ENCODE measurements at places on chromosomes 4 and X. TPM values are rescaled to one million over a fixed set of nuclear protein-coding genes. Genes with fewer than 3 reads are reported as not detected.

PGAM4 gene
- not detected for total RNA-seq

- H3K27me3 ChIP-seq: no peaks in the 10 kb centered on the region
- no peaks in the 10 kb centered on the region for H3K4me1 ChIP-seq
- DNase-seq: no peak
- no peak overlapping the region for H3K27ac ChIP-seq
These were observed 466.0 kb downstream of the DMD start for GRCh38 chrX:32745323-32745722.

GPR173 gene
- total RNA-seq: 1.0 TPM

GRCh38 chr4:115219862-115220261 is 106.4 kb upstream of the NDST4 start:
- no peak overlapping the region for H3K4me3 ChIP-seq
- no peak overlapping the region for H3K27ac ChIP-seq
- H3K4me1 ChIP-seq: no peaks in the 10 kb centered on the region
- no peaks in the 10 kb centered on the region for H3K36me3 ChIP-seq
- no peaks in the 10 kb centered on the region for H3K27me3 ChIP-seq

SORBS2 gene
- total RNA-seq: 235 TPM

GRCh38 chr4:87601361-87601760 is 7.0 kb upstream of the DSPP start:
- no peaks in the 10 kb centered on the region for H3K4me1 ChIP-seq
- no peaks in the 10 kb centered on the region for H3K27me3 ChIP-seq
- H3K4me3 ChIP-seq: no peak overlapping the region
- H3K27ac ChIP-seq: no peak overlapping the region
- no peaks in the 10 kb centered on the region for H3K36me3 ChIP-seq
- DNase-seq: no peak

DNA sequence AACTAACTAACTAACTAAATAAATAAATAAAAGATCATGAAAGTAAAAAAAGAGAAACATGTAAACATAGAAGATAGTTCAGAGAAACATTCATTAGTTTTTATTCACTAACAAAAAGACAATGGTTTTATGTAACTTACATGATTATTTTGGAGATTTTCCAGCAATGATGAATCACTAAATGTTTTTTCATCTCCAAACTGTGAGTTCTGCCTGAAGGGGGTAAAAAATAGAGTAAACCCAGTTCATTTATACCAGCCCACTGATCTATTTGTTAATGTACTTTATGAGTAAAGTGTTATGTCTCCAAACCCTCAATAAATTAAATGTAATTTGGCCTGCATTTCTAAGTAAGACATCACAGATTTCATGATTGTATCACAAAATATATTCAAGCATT is 101.1 kb downstream of the ATP8A1 start:
- no peaks in the 10 kb centered on the region for H3K4me1 ChIP-seq
- no peak for DNase-seq
- no peaks in the 10 kb centered on the region for H3K27me3 ChIP-seq

CENPVL2 gene
- not detected for total RNA-seq

GRCh38 chr4:52933738-52934137 is 71.6 kb downstream of the RASL11B start:
- no peaks in the 10 kb centered on the region for H3K4me1 ChIP-seq
- no peaks in the 10 kb centered on the region for H3K27me3 ChIP-seq
- H3K27ac ChIP-seq: no peak overlapping the region
- no peak for DNase-seq
- no peak overlapping the region for H3K4me3 ChIP-seq

GRCh38 chrX:102950908-102951866 is 14.1 kb downstream of the RAB40AL start:
- H3K4me3 ChIP-seq: peak overlapping the region; percentile 31
- H3K36me3 ChIP-seq: no peaks in the 10 kb centered on the region
- no peak overlapping the region for H3K27ac ChIP-seq
- H3K27me3 ChIP-seq: no peaks in the 10 kb centered on the region
- H3K4me1 ChIP-seq: peaks cover 7% of the 10 kb centered on the region

DNA sequence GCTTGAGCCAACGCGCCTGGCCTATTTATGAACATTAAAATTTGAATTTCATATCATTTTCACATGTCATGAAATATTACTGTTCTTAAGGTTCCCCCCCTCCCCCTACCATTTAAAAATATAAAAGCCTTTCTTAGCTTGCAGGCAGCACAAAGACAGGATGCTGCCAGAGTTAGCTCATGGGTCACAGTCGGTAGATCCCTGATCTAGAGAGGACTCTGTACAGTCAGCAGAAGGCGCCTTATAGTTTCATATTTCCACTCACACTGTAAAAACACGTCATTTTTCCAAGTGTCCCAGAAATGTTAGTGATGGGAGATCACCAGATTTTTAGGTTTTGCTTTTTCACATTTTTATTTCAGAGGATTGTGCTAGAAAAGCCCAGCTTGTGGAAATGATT is 12.2 kb downstream of the NOCT start:
- no peaks in the 10 kb centered on the region for H3K36me3 ChIP-seq
- DNase-seq: no peak
- peaks cover 29% of the 10 kb centered on the region for H3K4me1 ChIP-seq
- no peak overlapping the region for H3K4me3 ChIP-seq
- H3K27ac ChIP-seq: no peak overlapping the region
- no peaks in the 10 kb centered on the region for H3K27me3 ChIP-seq

GRCh38 chr4:7838136-7838782 is 101.4 kb downstream of the AFAP1 start:
- H3K4me1 ChIP-seq: no peaks in the 10 kb centered on the region
- H3K4me3 ChIP-seq: no peak overlapping the region
- no peak overlapping the region for H3K27ac ChIP-seq
- no peaks in the 10 kb centered on the region for H3K27me3 ChIP-seq
- DNase-seq: no peak

- no peak overlapping the region for H3K27ac ChIP-seq
- no peak overlapping the region for H3K4me3 ChIP-seq
- no peak for DNase-seq
- H3K36me3 ChIP-seq: no peaks in the 10 kb centered on the region
- H3K27me3 ChIP-seq: no peaks in the 10 kb centered on the region
These were observed 132.6 kb downstream of the PACRGL start for GRCh38 chr4:20832826-20833225.

PHOX2B gene
- total RNA-seq: not detected

GRCh38 chr4:168486912-168487281 is 6.6 kb upstream of the DDX60L start:
- no peak overlapping the region for H3K4me3 ChIP-seq
- no peak for DNase-seq
- H3K27ac ChIP-seq: no peak overlapping the region
- no peaks in the 10 kb centered on the region for H3K36me3 ChIP-seq
- H3K27me3 ChIP-seq: no peaks in the 10 kb centered on the region
- no peaks in the 10 kb centered on the region for H3K4me1 ChIP-seq

- peak within 1 kb of the TSS; percentile 45 for H3K4me3 ChIP-seq
- H3K27me3 ChIP-seq: no peaks in the 10 kb centered on the region
- peak within 1 kb of the TSS; percentile 61 for H3K27ac ChIP-seq
- H3K4me1 ChIP-seq: no peaks in the 10 kb centered on the region
- DNase-seq: peak; percentile 58
These were observed at the start of gene ARMCX4 for GRCh38 chrX:101485212-101485949. Gene ARMCX4 (plus strand): TSS chrX:101485456. CDS start chrX:101488590, 3,134 bp downstream.

DNA sequence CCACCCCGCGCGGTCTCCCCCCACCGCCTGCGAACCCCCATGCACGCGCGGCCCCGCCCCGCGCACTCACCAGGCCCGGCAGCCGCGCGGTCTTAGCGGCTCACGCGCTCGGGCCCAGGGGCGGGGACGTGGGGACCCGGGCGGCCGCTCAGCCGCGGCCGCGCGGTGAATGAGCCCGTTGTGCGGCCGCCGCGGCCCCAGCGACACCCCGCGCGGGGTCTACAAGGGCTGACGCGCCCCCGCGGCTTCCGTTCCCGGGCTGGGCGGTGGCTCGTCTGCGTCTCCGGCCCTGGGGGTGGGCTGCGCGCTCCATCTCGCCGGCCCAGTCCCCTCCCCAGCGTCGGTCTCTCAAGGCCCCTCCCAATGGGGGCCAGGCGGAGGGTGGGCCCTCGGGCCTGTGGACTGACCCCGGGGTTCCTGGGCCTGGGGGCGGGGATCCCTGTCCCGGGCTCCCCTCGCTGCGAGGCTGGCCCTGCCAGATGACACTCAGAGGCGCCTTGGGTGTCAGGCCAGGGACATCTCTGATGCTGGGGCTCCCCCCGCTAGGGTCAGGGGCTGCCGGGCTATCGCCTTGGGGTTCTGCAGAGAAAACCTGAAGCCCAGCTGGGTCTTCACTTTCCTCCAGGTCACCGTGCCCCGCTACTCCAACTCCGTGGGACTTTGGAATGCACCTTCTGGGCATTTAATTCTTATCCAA is 4.3 kb upstream of the SLC26A1 start:
- peak overlapping the region; percentile 22 for H3K27ac ChIP-seq
- H3K27me3 ChIP-seq: peaks cover 8% of the 10 kb centered on the region
- H3K36me3 ChIP-seq: no peaks in the 10 kb centered on the region
- peak overlapping the region; percentile 39 for H3K4me3 ChIP-seq

DNA sequence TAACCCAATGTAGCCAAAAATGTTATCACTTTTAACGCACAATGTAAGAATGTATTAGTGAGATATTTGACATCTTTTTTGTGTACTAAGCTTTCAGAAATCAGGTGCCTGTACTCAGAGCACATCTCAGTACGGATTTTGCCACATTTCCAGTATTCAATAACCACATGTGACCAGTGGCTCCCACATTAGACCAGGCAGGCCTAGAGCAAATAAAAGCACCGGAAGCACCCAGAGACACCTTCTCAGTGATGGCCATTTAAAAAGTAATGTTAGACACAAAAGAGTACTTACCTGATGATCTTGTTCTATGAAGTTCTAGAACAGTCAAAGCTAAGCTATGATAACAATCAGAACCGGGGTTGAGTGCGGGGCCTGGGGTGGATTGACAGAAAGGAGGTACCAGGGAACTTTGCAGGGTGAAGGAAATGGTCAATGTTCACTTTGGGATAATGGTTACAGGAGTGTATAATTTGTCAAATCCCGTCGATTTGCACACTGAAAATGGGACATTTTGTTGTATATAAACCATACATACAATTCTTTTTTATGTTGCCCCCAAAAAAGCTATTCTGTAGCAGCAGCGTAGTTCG is 1.2 kb downstream of the CTPS2 start:
- H3K4me1 ChIP-seq: peaks cover 7% of the 10 kb centered on the region
- H3K36me3 ChIP-seq: no peaks in the 10 kb centered on the region
- no peak for DNase-seq
- peak overlapping the region; percentile 83 for H3K4me3 ChIP-seq

GRCh38 chrX:111615227-111615626 is 65.7 kb upstream of the ALG13 start:
- H3K27me3 ChIP-seq: no peaks in the 10 kb centered on the region
- DNase-seq: no peak
- H3K27ac ChIP-seq: no peak overlapping the region
- H3K4me1 ChIP-seq: no peaks in the 10 kb centered on the region
- no peaks in the 10 kb centered on the region for H3K36me3 ChIP-seq
- no peak overlapping the region for H3K4me3 ChIP-seq

GRCh38 chrX:101079736-101080270 is 1.1 kb downstream of the TMEM35A start:
- no peak for DNase-seq
- peaks cover 6% of the 10 kb centered on the region for H3K4me1 ChIP-seq
- no peaks in the 10 kb centered on the region for H3K27me3 ChIP-seq
- H3K27ac ChIP-seq: no peak overlapping the region
- no peaks in the 10 kb centered on the region for H3K36me3 ChIP-seq
- peak overlapping the region; percentile 39 for H3K4me3 ChIP-seq

- H3K27me3 ChIP-seq: no peaks in the 10 kb centered on the region
- no peaks in the 10 kb centered on the region for H3K4me1 ChIP-seq
- H3K36me3 ChIP-seq: no peaks in the 10 kb centered on the region
- no peak for DNase-seq
- H3K4me3 ChIP-seq: no peak overlapping the region
These were observed 77.4 kb upstream of the PPARGC1A start for GRCh38 chr4:23967281-23967680.

- peak; percentile 39 for DNase-seq
- peaks cover 27% of the 10 kb centered on the region for H3K4me1 ChIP-seq
- H3K36me3 ChIP-seq: no peaks in the 10 kb centered on the region
These were observed 3.1 kb downstream of the TET2 start for GRCh38 chr4:105149771-105150170.

NMU gene
- total RNA-seq: not detected

TBC1D9 gene
- total RNA-seq: 12.1 TPM

- H3K4me3 ChIP-seq: peak overlapping the region; percentile 67
- peak overlapping the region; percentile 93 for H3K27ac ChIP-seq
- H3K27me3 ChIP-seq: no peaks in the 10 kb centered on the region
- DNase-seq: peak; percentile 62
These were observed 689 bp upstream of the OGT start for GRCh38 chrX:71532078-71532752.

CHM gene
- 0.58 TPM for total RNA-seq

- H3K27ac ChIP-seq: no peak overlapping the region
- H3K4me3 ChIP-seq: no peak overlapping the region
- H3K4me1 ChIP-seq: no peaks in the 10 kb centered on the region
- peak; percentile 7 for DNase-seq
- H3K27me3 ChIP-seq: no peaks in the 10 kb centered on the region
- H3K36me3 ChIP-seq: no peaks in the 10 kb centered on the region
These were observed 351.6 kb downstream of the GPM6A start for GRCh38 chr4:175460414-175460813.

RP2 gene
- 21.1 TPM for total RNA-seq

PYURF gene
- 11.7 TPM for total RNA-seq

GRCh38 chr4:100424376-100424775 is 93.4 kb downstream of the EMCN start:
- no peak overlapping the region for H3K4me3 ChIP-seq
- H3K27ac ChIP-seq: no peak overlapping the region
- DNase-seq: no peak

- no peaks in the 10 kb centered on the region for H3K27me3 ChIP-seq
- no peaks in the 10 kb centered on the region for H3K4me1 ChIP-seq
- no peak for DNase-seq
- no peak overlapping the region for H3K27ac ChIP-seq
- H3K36me3 ChIP-seq: no peaks in the 10 kb centered on the region
These were observed 126.4 kb upstream of the JADE1 start for GRCh38 chr4:128682942-128683666.

GDPD2 gene
- total RNA-seq: not detected

DNA sequence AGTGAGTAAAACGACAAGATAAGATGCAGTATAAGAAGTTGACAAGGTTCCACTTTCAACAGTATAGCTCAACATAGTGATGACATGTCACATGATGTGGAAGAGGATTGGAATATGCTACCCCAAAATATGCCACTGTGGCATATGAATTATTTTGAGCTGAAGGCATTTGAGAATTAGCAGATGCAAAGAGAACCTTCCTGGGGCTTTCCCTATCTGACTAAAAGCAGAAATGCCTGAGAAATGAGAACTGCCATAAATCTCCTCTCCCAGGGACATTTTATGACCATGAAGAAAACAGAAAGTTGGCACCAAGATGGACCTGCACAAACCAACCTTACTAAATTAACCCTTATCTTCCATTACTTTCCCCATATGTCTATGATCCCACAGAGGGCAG is 24.8 kb downstream of the CDKN2AIP start:
- no peak overlapping the region for H3K4me3 ChIP-seq
- peaks cover 14% of the 10 kb centered on the region for H3K4me1 ChIP-seq
- DNase-seq: no peak
- no peak overlapping the region for H3K27ac ChIP-seq
- H3K27me3 ChIP-seq: no peaks in the 10 kb centered on the region
- no peaks in the 10 kb centered on the region for H3K36me3 ChIP-seq

GRCh38 chr4:24719615-24720014 is 75.8 kb upstream of the SOD3 start:
- H3K27me3 ChIP-seq: no peaks in the 10 kb centered on the region
- H3K4me3 ChIP-seq: no peak overlapping the region

All from stomach (tissue), 19 donors.